ENCODE measurements at places on chromosomes 1 and 21. TPM values are rescaled to one million over a fixed set of nuclear protein-coding genes. Genes with fewer than 3 reads are reported as not detected.

DNA sequence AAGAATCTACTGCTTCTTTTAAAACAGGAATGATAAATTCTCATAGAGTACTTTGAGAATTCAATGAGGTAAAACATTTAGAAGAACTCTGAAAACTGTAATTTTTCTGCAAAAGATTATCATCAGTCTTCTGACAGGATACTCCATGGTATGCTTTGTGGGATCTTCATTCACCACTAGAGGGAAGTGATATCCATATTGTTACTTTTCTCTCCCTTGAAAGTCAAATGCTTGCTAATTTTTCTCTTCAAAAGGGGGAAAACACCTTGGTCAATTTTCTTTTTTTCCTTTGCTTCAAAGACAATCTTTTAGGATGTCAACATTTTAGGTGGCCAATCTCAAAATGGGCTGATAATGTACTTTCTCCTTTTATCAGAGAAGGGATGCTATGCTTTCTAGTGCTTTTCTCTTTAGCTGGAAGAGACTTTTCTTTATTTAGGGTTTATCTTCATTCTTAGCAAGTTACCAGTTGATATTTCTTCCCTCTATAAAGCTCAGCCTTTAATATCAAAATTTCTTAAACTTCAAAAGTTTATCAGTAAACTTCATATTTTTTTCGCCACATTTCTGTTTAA lies 95.5 kb downstream of the NEGR1 start:
- no peak for DNase-seq

- no peak for DNase-seq
These were observed 164.8 kb downstream of the TNFSF18 start for GRCh38 chr1:172885971-172886370.

DNA sequence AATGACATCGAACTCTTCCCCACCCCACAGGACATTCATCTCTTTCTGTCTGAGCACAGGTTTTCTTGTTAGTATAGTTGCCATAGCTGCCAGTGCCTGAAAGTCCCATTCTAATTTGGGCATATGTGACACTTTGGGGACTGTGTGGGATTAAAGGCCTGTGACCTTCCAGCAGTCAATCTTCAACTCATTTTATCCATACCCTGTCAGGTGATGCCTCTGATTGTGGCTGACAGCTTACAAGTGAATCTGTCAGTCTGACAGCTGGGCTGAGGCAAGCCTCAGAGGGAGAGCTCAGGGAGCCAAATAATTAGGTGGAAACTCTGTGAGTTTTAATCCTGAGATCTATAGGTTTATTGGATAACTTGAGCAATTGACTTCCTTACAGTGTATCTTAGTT lies 29.6 kb downstream of the ZCCHC17 start:
- no peak for DNase-seq

Gene GBP5
- 0.56 TPM for total RNA-seq

DNA sequence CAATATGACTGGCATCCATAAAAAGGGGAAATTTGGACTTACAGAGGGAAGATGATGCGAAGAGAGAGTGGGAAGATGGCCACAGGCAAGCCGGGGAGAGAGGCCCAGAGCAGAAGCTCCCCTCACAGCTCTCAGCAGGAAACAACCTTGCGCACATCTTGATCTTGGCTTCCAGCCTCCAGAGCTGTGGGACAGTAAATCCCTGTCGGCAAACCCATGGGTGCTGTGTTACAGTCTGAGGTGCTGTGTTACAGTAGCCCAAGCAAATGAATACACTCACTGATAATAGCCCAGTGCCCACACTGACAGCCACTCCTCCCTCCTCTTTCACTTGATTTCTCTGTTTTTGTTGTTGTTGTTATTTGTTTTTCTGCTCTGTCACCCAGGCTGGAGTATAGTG lies 22.4 kb downstream of the CDCA8 start:
- DNase-seq: no peak

GRCh38 chr1:8706291-8706690 lies 111.1 kb downstream of the RERE start:
- DNase-seq: no peak

- no peak for DNase-seq
These were observed 16.9 kb upstream of the KRTAP19-5 start for GRCh38 chr21:30518876-30519275.

Gene CDK18
- 19.3 TPM for total RNA-seq

- DNase-seq: no peak
These were observed 33.7 kb upstream of the FOXO6 start for GRCh38 chr1:41327383-41327999.

GRCh38 chr1:58592522-58593134 lies 15.6 kb upstream of the TACSTD2 start:
- no peak for DNase-seq

DNA sequence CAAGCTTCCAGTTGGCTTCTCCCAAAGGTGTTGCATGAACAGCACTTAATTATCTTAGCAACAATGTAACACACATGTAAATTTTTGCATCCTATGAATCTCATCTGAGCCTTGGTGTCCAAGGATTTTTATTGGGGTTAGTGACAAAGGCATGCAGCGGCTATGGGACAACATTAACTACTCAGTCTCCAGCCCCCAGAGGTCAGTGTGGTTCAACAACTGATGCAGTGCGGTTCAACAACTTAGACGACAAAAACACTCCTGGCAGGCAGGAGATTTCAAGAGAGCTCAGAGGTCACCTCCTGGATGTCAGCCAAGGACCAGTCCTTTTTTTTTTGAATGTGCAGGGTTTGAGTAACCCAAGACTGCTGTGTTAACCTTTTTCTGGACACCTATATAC lies 77.5 kb upstream of the HMCN1 start:
- DNase-seq: no peak

GRCh38 chr1:45960930-45961715 lies 157.7 kb downstream of the MAST2 start:
- DNase-seq: no peak

Gene CFAP74
- 1.5 TPM for total RNA-seq

Gene CRYAA
- not detected for total RNA-seq

- DNase-seq: no peak
These were observed 113.4 kb downstream of the ZBTB18 start for GRCh38 chr1:244164511-244164890.

Gene ELAVL4
- 1.0 TPM for total RNA-seq

DNA sequence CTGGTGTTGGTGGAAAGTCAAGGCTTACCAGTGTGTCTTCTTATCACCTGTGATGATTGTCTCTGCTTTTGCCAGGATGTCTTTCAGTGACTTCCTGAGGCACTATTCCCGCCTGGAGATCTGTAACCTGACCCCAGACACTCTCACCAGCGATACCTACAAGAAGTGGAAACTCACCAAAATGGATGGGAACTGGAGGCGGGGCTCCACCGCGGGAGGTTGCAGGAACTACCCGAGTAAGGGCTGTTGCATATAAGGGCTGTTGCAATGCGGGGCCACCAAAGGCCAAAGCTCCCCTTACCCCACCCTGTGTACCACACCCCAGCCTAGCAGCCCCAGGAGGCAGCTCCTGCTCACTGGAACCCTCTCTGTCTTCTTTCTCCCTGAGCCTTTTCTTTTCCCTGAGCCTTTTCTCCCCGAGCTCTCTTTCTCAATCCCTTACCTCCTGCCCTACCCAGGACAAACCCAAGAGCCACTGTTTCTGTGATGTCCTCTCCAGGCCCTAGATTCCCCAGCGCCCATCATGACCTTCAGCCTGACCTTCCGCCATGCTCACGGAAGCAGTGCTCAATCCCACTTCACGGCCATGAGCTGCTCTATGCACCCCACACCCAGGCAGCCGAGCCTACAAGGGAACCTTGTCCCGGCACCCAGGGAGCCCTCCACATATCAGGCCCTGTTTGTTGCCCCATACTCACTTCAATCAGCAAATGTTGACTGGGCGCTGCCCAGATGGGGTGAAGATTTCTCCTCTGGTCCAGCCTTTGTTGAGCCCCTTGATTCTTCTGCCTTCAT lies 40.6 kb downstream of the CAPN2 start:
- no peak for DNase-seq

Gene CLEC20A
- not detected for total RNA-seq

Gene OR2L8
- total RNA-seq: not detected

DNA sequence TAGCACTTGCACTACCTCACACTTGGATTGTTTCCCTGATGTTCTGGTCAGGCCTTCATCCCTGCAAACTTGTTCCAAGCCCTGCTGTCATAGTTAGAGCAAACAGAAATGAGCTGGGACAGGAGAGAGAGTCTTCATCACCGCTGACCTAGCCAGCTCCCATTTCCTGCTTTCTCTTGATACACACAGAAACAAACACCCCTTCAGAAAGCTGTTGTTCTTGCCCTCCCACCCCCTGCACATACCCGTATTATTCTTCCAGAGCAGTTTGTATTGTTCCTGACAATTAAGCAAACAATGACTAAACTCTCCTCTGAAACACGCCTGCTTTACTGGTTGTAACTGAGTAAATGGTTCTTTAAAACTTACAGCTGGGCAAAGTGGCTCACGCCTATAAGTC lies 2.9 kb upstream of the SYT2 start:
- no peak for DNase-seq

Gene STUM
- total RNA-seq: 2.8 TPM

Gene SHISA4
- total RNA-seq: 5.0 TPM

DNA sequence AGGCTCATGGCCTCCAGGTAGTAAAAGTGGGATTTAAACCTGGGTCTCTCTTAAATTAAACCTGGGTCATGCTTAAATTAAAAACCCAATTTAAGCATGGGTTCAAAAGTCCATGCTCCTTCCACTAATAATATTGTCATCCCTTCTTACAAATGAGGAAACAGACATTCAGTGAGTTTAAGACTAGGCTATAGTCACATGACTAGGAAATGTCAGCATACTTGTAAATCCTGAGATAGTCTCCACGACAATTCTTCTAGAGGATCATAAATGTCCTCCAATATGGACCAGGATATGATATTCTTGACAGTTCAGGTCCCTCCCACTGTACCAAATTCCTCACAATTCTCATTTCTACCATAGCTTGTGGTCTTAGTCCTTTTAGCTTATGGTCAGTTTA lies 10.5 kb upstream of the IGFN1 start:
- no peak for DNase-seq

- DNase-seq: no peak
These were observed 22.7 kb downstream of the CLDN8 start for GRCh38 chr21:30193201-30193600.

GRCh38 chr1:176858433-176858916 lies 306.0 kb downstream of the ASTN1 start:
- no peak for DNase-seq

Gene SYF2
- 35.9 TPM for total RNA-seq

Gene GBP6
- 0.29 TPM for total RNA-seq

Gene PRKCZ
- total RNA-seq: 64.4 TPM
